ENCODE measurements at places on chromosomes 4 and X. TPM values are rescaled to one million over a fixed set of nuclear protein-coding genes. Genes with fewer than 3 reads are reported as not detected.

GRCh38 chr4:2850966-2851798, 7.5 kb downstream of the ADD1 start:
- DNase-seq, result no peak

DNA sequence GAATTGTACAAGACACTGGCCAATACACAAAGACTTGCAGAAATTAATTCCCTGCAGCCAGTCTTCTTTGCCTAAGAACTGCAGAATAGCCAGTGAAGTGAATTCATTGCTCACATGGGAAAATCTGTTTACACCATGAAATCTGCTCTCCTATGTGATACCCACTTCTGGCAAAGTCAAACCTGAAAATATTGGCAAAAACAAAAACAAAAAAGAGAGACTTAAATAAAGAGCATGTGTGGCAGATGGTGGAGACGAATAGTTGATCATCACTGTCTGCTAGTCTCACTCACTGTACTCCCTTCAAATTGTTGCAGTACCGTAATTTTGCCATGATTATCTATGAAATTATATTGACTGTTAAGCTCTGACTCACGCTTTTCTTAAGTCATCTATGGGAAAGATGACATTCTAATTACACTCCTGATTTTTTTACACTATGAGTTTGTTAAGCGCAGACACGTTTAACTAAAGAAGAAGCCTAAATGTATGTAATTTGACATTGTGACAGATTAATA, 406.8 kb downstream of the PCDH7 start:
- DNase-seq, result no peak

DNA sequence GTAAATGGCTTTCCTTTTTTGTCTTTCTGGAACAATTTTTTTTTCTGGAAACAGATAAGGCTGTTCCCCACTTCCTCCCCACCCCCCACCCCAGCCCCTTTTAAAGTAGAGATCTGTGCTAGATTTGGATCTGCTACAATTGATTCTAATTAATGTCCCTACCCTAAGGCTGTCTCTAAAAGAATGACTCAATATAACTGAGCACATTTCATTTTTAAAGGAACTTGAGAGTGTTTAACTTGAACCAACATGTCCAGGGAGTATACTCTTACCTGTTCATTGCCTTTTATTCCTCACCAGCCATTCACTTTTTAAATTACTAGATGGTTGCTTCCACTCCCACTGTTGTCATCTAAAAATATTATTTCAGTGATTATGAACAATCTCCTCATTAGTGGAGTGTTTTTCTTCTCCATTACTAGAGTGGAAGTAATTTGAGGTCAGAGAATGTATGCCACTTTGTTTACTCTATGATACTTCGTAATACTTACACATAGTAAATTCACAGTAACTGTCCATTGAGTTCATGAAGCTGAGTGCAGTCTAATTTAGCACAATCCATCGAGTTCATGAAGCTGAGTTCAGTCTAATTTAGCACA, 14.1 kb upstream of the CNOT6L start:
- no peak for DNase-seq

DNA sequence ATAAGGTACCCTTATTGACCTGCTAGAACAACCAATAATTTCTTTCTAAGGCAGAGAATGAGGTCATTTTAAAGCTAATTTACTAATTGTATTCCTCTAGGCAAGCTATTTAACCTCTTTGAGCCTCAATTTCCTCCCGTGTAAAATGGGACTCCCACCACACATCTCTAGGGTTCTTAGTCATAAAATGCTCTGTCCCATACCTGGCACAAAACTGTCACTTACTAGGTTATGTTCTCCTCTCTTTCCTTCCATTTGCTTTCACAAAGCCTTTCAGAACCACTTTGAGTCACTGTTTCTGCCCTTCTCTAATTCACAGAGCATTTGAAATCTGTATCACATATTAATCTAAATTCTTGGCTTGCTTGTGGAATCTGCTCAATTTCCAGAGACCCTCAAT, 2.4 kb upstream of the GPR82 start:
- no peak for DNase-seq

CRLF2 gene
- total RNA-seq, result not detected

MAGEA4 gene
- not detected for total RNA-seq

All from chondrocyte (in vitro differentiated cells).